ENCODE measurements at places on chromosomes 1 and 21. TPM values are rescaled to one million over a fixed set of nuclear protein-coding genes. Genes with fewer than 3 reads are reported as not detected.

The FCRL1 gene
- total RNA-seq, result not detected

The SLC19A2 gene
- total RNA-seq, result 8.9 TPM

The DDR2 gene
- total RNA-seq, result 271 TPM

The SLC44A3 gene
- 3.1 TPM for total RNA-seq

The KRTAP8-1 gene
- not detected for total RNA-seq

The RGS13 gene
- total RNA-seq, result not detected

The RPTN gene
- total RNA-seq, result not detected

The XKR8 gene
- total RNA-seq, result 7.4 TPM

The FAM131C gene
- 0.50 TPM for total RNA-seq

The TOR1AIP2 gene
- total RNA-seq, result 98.0 TPM

The AIRE gene
- under 0.01 TPM for total RNA-seq

The TNFSF18 gene
- under 0.01 TPM for total RNA-seq

The CLIC6 gene
- 1.2 TPM for total RNA-seq

The MFN2 gene
- total RNA-seq, result 76.3 TPM

The SLC2A5 gene
- 2.0 TPM for total RNA-seq

The ZMYND12 gene
- total RNA-seq, result 0.29 TPM

The SLC66A1 gene
- total RNA-seq, result 33.9 TPM

The KRTAP11-1 gene
- not detected for total RNA-seq

The TDRD5 gene
- not detected for total RNA-seq

The HSPA6 gene
- 6.5 TPM for total RNA-seq

The CHIA gene
- total RNA-seq, result not detected

The TBX15 gene
- total RNA-seq, result not detected

The KIF26B gene
- 0.87 TPM for total RNA-seq

The CIART gene
- total RNA-seq, result 1.6 TPM

The NEK2 gene
- total RNA-seq, result 1.5 TPM

The AHCYL1 gene
- total RNA-seq, result 49.6 TPM

The S100A2 gene
- total RNA-seq, result 3.3 TPM

The C1orf50 gene
- 4.5 TPM for total RNA-seq

The MEF2D gene
- total RNA-seq, result 12.1 TPM

The B3GALT2 gene
- 0.17 TPM for total RNA-seq

The SPATA21 gene
- not detected for total RNA-seq

The OTUD3 gene
- total RNA-seq, result 5.4 TPM

The GCSAML gene
- not detected for total RNA-seq

The RAP1GAP gene
- 0.15 TPM for total RNA-seq

The MYBPH gene
- total RNA-seq, result 2.2 TPM

The OR2T10 gene
- not detected for total RNA-seq

The ACOT11 gene
- 7.6 TPM for total RNA-seq

The SESN2 gene
- total RNA-seq, result 23.6 TPM

The CFAP107 gene
- under 0.01 TPM for total RNA-seq

The RBP7 gene
- total RNA-seq, result not detected

The ZNF672 gene
- total RNA-seq, result 23.0 TPM

The ERICH3 gene
- total RNA-seq, result not detected

The LCE6A gene
- not detected for total RNA-seq

The HMGN2 gene
- 426 TPM for total RNA-seq

The NEXN gene
- 13.1 TPM for total RNA-seq

The FHAD1 gene
- total RNA-seq, result 0.33 TPM

The PLPPR4 gene
- total RNA-seq, result 1.9 TPM

The NPHP4 gene
- 7.6 TPM for total RNA-seq

The F5 gene
- not detected for total RNA-seq

The PDC gene
- total RNA-seq, result not detected

The MMP23B gene
- 2.5 TPM for total RNA-seq

The C1orf141 gene
- total RNA-seq, result not detected

The TTC22 gene
- under 0.01 TPM for total RNA-seq

The SUCO gene
- total RNA-seq, result 26.6 TPM

The UBQLN4 gene
- 12.9 TPM for total RNA-seq
